ENCODE measurements at places on chromosomes 6 and 20.

- no peak for DNase-seq
Observed at GRCh38 chr6:31354158-31354863, 2.7 kb downstream of the HLA-B start.

GRCh38 chr6:139931747-139932146 is 557.3 kb upstream of the CITED2 start:
- DNase-seq = no peak

DNA sequence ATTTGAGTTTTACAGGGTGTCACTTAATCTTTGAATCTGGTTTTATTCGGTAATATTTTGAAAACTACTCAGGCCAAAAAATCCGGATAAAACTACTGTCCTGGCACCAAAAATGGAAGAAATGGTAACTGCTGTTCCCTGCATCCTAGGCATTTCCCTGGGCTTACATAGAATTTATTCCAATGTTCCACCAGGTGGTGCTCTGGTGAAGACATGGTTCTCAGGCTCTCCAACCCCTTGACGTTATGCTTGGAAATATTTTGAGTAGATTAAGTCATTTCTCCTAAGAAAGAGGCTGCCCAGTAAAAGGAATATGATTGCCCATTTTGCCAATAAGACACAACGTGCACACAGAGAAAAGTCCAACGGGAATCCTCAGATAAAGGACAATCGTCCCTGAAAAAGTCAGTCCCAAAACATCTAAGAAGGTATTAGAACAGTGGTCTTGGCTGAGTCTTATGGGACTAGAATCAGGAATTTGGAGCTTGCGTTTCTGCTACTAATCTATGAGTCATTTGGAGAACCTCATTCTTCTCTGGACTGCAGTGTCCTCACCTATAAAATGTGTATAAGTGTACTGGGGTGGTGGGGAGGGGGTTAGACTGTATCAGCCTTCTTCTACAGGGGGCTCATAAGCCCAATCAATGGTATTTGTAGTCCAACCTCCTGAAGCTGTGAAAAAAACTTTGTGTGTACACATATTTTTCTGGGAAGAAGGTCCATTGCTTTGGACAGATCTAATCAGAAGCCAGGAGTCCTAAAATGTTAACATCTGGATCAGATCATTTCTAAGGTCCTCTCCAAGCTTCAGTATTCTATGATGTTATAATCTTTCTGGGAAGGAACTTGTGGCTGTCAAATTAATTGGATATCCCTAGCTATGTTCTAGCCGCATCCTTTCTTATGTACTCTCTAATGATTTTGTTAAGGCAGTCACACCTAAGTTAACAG is 131.0 kb upstream of the BMP2 start:
- DNase-seq = no peak

DNA sequence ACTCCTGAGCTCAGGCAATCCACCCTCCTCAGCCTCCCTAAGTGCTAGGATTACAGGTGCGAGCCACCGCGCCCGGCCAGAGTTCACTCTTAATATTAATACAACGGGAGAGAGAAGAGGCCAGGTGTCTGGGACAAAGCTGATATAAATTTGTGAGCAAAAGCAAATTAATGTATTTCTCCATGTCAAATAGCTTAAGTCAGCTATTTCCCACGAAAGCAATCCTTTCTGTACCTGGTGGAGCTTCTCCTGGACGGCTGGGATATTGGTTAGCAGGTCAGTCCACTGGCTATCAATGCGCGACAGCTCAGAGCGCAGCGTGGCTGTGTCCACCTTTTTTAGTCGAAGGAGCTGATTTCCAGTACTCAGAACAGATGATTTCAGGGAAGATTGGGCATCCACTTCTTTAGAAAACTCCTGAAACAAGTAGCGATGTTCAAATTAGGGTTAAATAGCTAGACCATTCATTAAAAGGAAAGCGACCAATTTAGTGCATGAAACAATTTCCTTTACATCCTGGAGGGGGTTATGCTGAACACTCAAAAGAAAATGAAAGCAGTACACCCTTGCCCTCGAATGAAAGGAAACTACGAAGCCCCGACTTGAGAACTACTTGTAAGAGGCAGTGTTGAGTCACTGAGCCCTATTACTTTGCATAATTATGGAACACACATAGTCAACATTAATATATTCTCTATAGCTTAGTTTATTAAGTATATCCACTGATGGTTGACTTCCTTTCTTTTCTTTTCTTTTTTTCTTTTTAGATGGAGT is 403.4 kb downstream of the SYNE1 start:
- DNase-seq = no peak

DNA sequence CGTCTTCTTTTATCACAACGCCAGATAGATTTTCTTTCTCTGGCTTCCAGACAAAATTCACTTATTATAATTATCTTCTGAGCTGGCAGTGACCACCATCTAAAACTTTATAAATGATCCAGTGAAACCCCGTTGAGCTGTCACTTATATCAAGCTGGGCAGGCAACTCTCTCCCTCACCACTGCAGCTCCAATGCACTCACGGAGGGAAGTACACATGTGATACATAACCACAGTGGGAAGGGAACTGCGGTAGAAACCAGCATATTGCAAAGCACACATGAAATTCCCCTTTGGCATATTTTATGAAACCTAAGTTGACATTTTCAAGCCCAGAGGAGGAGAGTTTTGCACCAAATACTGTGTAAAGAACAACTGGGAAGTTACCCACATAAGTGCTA is 536.9 kb downstream of the HACE1 start:
- no peak for DNase-seq

DNA sequence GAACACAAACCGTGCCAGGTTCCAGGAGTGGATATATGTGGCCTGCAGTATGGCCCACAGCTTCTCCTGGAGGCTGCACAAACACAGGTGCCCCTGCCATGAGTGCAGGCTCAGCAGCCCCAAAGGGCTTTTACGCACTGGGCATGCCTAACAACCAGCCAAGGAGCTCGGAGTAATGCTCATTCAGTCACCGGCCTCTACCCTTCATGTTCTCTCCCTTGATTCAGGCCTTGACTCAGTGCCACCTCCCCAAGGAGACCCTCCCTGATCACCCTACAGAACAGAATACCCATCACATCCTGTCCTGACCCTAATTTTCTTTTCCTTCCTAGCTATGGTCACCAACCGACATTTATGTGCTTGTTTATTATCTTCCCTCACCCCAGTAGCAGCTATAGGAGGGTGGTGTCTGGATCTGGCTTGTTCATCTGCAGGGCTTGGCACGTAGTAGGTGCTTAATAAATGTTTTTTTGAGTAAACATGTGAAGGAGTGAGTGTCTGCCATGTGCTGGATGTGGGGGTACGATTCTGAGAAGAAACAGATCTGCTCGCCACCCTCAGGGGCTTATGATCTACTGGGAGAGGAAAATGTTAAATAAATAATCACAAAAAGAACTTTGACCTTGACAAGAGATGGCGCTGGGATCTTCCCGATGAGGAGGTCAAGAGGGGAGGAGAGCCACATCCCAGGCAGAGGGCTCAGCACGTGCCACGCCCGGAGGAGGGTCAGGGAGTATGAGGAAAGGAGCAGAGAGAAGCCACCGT is 9.2 kb downstream of the PXMP4 start:
- DNase-seq = no peak

Data from epithelial cell of proximal tubule (primary cell).